Left renal cortex interstitium (tissue), 4 donors: ENCODE measurements at places on chromosomes 11 and 22. TPM values are rescaled to one million over a fixed set of nuclear protein-coding genes. Genes with fewer than 3 reads are reported as not detected.

The BDNF gene
- polyA plus RNA-seq: 2.2 TPM

- DNase-seq: no peak
These were observed 4.5 kb downstream of the RNH1 start for GRCh38 chr11:502288-503178.

DNA sequence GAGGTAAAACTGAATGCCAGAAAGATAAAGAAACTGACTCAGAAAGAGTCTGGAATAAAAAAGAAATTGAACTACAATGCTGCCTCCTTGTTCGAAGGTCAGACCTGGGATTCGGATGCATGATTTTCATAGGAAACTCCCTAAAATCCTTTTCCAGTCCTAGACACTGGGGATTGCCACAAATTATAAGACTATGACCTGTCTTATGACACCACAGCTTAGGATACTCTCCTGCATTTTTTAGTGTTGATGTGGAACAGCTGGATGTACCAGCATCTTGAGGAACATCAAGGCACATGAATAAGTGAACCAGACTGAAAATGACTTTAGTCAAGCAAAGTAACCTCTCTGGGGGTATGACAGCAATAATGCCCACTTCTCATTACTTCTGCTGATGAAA is 9.0 kb downstream of the KIRREL3 start:
- DNase-seq: no peak

DNA sequence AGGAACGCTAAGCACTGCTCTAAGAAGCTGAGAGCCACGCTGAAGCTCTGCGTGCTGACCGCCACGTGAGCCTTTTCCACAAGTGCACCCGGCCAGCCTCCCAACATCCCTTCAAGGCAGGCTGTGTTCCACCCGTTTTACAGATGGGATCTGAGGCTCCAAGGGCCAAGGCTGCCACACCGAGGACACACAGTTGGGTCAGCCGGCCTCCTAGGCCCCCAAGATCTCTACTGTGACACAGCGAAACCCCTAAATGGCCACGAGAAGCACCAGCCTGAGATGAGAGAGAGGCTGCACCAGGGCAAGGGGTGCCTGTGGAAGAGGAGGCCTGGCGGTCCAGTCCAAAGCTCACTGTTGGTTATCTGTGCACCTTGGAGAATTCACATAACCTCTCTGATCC is 11.8 kb upstream of the CD5 start:
- DNase-seq: no peak

DNA sequence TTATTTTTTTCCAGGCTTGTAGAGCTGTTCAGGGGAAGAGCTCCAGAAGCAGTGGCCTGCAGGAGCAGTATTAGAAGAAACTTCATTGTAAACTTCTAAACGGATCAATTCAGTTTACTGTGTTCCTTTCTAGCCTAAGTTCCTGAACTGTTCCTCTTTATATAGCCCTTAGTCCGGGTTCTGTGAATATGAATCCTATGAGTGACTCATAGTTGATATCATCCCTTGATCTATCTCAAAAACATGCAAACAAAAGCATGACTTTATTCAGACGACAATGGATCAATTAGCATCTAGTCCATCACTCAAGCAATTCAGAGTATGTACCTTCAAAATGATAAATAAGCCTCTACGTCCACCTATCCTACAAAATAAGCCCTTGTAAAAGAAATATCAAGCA is at the start of gene MMP12:
Gene MMP12, minus strand, starts transcription at position 131 of the 400 bp plus-strand sequence. Its CDS starts 45 bp downstream, at position 86.
- DNase-seq: no peak

DNA sequence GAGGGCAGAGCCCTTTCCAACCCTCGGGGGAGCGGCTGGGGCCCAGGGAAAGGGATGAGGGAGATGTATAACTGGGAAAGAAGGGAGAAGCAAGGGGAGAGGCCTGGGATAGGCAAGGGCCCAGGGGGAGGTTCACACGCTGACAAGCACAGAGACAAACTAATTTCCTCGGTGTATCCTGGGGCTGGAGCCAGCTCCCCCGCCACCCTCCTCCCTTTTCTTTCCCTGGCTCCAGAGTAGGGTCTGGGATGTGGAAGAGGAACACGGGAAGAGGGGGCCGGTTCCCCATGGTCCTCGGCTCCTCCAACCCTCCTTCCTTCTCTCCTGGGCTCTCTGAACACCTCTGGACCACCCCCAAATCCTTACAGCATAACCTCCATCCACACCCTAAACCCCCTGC is 6.9 kb downstream of the CLCF1 start:
- DNase-seq: no peak

- no peak for DNase-seq
These were observed 1.6 kb downstream of the OR56B1 start for GRCh38 chr11:5737670-5738392.

The MPEG1 gene
- polyA plus RNA-seq: 6.0 TPM

The RAB38 gene
- polyA plus RNA-seq: 25.3 TPM

DNA sequence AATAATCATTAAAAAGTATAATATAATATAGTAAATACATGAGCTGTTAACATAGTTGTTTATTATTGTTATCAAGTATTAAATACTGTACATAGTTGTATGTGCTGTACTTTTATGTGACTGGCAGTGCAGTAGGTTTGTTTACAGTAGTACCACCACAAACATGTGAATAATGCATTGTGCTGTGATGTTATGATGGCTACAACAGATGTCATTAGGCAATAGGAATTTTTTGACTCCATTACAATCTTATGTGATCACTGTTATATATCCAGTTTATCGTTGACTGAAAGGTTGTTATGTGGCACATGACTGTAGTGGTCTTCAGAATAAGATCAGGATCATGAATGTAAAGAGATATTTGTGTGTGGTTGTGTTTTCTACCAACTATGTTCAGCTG is 577.8 kb downstream of the JRKL start:
- no peak for DNase-seq

DNA sequence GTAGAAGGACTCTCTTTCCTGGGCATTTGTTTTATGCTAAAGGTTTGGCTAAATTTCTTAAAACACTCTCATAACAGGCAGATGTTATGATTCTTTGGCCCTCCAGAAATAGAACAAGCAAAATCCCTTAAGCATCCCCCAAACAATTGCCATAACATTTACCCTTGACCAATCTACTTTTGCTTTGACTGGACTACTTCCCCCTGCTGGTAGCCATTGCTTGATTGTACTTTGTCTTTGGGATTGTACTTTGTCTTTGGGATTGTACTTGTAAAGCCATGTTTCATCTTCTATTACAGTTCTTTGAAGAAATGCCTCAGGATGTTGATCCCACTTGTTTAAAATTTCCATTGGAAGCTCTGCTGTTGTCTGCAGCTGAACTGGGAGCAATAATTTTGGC is 53.3 kb upstream of the GLYAT start:
- no peak for DNase-seq

- no peak for DNase-seq
These were observed 811.4 kb downstream of the BRD1 start for GRCh38 chr22:49015993-49016908.

- DNase-seq: no peak
These were observed 384.4 kb upstream of the DDI1 start for GRCh38 chr11:103652013-103652412.

DNA sequence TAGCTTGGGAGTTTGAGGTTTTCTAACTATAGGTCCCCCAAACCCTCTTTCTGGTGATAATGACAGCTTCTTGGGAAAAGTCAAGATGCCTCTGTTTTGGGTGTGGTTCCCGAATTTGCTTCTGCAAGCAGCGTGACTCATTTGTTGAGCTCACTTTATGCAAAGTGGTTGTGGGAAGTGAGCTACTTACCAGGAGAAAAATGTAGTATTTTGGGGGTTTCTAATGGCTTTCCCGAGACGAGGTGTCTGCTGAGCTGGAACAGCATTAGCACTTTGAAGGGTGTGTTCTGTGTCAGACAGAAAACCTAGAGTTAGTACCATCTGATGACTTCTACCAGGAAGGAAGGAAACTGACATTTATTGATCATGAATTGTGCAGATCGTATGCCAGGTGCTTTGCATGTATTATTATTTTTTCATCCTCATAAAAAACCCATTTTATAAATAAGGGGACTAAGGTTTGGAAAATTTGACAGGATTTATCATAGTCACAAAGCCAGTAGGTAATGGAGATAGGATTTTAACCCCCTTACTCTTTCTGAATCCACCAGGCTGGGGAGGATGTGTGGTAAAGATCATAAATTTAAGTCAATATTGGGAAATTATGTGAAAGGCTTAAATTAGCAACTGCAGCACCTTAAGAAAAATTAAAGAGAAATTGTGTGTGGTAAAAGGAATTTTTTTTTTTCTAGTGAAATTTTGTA is 108.8 kb upstream of the CD44 start:
- no peak for DNase-seq

DNA sequence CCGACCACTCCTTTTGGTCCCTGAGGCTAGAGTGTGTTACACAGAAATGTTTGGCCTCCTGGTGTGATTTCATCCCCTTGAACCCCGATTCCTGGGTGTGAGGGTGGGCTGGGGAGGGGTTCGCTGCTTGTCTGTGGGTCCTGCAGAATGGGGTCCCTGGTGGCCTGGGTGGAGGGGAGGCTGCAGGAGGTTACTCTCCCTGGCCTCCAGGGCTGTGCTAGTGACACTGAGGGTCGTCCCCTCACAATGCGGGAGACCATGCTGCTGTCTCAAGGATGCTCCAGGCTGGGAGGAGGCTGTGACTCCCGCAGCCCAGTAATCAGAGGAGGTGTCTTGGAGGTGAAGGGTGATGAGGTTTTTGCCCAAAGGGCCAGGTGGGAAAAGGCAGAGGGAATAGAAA is 17.0 kb upstream of the OMP start:
- DNase-seq: no peak

DNA sequence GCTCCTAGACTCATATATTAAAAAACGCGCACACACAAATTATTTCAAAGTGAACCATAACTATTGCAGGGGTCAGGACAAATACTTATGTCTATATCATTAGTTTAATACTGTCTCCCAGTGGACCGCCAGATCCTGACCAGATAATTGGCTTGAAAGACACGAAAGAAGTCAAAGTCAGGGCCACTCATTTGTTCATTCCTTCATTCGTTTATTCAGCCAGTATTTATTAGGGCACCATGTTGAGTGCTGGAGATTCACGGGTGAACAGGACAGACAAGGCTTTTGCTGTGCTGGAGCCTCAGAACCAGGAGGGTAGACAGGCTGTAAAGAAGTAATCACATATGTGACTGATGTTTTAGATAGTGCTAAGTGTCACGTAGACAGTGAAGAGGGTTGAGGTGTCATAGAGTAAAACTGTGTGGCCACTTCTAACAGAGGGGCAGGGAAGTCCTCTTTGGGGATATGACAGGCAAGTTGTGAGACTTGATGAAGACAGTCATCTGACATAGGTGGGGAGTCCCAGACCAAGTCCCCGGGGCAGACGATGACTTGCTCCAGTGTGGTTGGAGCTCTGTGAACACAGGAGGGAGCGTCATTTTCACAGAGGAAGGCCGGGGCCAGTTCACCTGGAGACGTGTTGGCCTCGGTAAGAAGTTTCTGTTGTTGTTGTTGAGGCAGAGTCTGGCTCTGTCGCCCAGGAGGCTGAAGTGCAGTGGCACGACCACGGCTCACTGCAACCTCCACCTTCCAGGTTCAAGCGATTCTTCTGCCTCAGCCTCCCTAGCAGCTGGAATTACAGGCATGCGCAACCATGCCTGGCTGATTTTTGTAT is 25.9 kb downstream of the RBX1 start:
- DNase-seq: no peak

GRCh38 chr11:119615003-119615881 is 113.8 kb downstream of the NECTIN1 start:
- DNase-seq: no peak

GRCh38 chr11:17396598-17397310 is 8.3 kb upstream of the KCNJ11 start:
- DNase-seq: no peak

The OR8B4 gene
- not detected for polyA plus RNA-seq

The OR8D1 gene
- polyA plus RNA-seq: not detected

- DNase-seq: no peak
These were observed 66.4 kb downstream of the SGSM3 start for GRCh38 chr22:40436505-40437431.

GRCh38 chr11:4626207-4627099 is 10.8 kb upstream of the OR51D1 start:
- peak; percentile 57 for DNase-seq

GRCh38 chr11:42025121-42025803 is 565.8 kb upstream of the LRRC4C start:
- DNase-seq: no peak

DNA sequence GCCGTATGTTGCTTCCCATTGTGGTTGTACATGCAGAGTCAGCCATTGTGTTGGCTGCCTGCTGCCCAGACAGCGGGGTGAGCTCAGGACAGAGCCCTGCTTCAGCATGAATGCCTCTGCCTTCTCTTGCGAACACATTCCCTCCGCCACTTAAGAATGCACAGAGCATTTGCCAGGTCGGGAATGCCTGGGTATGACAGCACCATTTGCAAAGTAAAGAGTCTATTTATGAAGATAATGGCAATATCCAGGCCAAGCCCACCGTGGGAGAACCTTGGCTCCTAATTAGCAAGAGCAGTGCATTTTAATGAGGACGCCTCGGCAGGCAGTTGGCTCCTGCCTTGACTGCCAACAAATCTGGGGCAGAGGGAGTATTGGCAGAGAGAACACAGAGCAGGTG is 62.5 kb upstream of the SORL1 start:
- DNase-seq: no peak
